ENCODE measurements at places on chromosomes 1 and 21.
A peak's percentile ranks its signal among the peaks of the same experiment; 100 is the strongest.

DNA sequence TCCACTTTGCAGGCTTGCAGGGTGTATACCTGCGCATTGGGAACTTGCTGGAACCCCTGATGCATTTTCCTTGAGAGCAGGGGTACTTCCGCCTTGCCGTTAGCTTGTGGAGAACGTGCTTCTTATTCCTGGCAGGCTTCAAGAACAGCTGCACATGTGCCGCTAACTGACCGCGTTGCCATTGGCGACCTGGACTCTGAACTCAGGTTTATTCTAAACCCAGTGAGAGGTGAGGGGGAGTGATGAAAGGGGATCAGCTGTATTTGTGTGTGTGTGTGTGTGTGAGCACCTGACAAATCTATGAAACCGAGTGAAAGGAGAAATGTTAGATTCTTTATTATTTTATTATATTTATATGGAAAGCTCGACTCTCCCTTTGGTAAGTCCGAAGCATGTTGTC, 128.6 kb downstream of the HUNK start:
- no peak for DNase-seq

DNA sequence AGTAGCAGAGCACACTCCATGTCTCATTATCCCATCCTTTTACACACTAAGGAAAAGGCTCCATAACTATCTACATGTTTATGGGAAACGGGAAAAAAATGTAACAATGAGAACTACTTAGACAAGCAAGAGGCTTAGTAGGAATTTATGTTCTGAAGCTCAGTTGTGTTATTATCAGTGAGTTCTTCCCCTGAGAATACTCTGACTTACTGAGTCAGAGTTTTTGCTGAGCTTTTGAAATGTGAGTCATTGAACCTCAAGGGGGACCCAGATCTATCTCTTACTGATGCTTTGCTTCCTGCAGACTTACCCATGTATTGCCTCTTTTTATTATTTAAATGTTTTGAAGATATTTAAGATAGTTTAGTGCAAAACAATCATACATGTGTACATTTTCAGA, 20.1 kb downstream of the CFHR5 start:
- no peak for DNase-seq

DNA sequence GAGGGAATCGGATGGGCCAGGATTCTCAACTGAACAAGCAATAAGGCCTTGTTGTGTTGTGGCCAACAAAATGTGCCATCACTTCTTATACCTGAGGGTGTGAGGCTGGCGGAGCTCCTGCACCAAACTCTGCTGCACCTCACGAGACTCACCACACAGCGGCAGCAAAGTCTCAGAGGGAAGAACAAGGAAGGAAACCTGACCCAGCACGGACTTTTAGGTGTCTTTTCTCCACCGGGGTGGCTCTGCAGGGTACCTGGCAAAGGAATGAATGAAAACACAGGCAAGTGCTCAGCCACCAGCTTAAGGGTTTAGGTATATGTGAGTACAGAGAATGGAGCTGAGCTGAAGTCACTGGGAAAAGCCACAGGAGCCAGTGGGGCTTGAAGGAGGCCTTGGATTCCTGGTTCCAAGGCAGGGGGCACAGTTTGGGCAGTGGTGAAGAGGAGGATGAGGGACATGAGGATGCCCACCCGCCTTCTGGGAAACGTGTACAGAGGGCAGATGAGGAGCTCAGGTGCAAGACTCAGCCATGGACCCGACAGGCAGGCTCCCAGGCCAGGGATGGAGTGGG, 31.1 kb upstream of the HSD3B1 start:
- peak; percentile 7 for DNase-seq

- no peak for DNase-seq
Measured at GRCh38 chr1:178417858-178418257, 78.9 kb downstream of the CLEC20A start.

GRCh38 chr1:107762751-107763390, 202.1 kb downstream of the VAV3 start:
- no peak for DNase-seq

- no peak for DNase-seq
Measured at GRCh38 chr1:210841926-210842625, 291.9 kb downstream of the KCNH1 start.

DNA sequence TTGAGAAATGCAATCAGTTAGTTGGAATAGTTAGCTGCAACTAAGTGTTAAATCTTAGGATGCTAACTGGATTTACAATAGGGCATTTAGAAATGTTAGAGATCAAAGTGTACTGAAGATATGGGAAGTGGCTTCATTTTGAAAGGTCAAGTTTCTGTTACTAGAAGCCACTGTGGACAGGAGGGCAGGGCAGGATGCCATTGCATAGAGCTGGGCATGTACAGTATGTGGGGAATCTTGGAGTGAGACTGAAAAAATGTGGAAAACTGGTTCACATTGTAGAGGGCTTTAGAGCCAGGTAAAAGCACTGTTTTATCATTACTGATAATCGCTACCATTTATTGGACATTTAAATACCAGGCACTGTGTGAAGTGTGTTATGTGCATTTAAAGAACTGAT, 31.0 kb downstream of the ARID1A start:
- no peak for DNase-seq

- DNase-seq = no peak
Measured at GRCh38 chr1:5331101-5331500, 661.1 kb downstream of the NPHP4 start.

GRCh38 chr1:155990005-155990739, 11.8 kb upstream of the ARHGEF2 start:
- DNase-seq = no peak

GRCh38 chr1:224264321-224264720, 65.7 kb downstream of the NVL start:
- no peak for DNase-seq

- DNase-seq = no peak
Measured at GRCh38 chr1:83077411-83077810, 921.5 kb downstream of the TTLL7 start.

DNA sequence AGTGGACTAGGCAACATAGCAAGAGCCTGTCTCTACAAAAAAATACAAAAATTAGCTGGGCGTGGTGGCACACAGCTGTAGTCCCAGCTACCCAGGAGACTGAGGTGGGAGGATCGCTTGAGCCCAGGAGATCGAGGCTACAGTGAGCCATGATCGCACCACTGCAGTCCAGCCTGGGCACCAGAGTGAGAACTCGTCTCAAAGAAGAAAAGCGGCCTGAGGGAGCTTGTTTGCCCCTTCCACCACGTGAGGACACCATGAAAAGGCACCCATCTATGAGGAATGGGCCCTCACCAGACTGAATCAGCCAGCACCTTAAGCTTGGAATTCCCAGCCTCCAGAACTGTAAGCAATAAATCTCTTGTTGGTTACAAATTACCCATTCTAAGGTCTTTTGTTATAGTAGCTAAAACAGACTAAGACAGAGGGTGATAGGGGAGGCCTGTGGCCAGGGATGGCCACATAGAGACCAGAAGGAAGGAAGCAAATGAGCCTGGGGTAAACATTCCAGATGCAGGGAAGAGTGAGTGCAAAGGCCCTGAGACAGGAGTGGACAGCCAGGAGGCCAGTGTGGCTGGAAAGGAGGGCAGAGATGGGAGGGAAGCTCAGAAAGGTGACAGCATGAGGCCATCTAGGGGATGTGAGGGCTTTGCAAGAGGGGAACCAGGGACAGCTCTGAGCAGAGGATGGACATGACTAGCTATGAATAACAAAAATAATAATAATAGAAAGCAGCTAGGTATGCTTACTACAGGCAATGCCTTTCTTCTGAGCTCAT, 120.1 kb downstream of the MATN1 start:
- no peak for DNase-seq

GRCh38 chr1:53899206-53899628, 5.2 kb downstream of the DIO1 start:
- DNase-seq = no peak

DNA sequence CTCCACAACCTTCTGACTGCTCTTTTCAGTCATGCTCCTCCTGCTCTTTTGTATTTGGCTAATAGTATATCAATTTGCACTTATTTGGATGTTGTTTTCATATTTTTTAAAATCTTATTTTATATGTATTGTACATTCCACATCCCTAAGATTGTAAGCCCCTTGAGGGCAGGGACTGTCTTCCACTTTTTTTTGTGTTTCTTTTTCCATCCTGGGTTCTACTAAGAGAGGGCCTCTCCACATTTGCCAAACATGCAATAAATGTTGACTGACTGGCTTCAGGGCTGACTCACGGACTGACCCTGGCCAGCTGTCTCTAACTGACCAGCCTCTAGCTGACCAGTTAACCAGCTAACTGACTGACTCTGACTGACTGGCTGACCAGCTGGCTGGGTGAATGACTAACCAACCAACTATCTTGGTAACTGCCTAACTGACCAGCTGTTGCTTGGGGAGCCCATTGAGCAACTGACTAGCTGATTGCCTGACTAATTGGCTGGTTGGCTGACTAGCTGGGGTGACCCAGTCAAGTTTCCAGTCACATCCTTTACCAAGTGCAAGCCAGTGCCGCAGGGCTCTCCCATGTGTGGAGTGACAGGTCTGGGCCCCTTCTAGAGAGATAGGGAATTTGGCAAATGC, 16.1 kb downstream of the CSF1 start:
- DNase-seq = no peak

GRCh38 chr1:150003801-150004200, 6.7 kb downstream of the OTUD7B start:
- no peak for DNase-seq

GRCh38 chr1:113095790-113096455, 22.9 kb downstream of the LRIG2 start:
- DNase-seq = no peak

DNA sequence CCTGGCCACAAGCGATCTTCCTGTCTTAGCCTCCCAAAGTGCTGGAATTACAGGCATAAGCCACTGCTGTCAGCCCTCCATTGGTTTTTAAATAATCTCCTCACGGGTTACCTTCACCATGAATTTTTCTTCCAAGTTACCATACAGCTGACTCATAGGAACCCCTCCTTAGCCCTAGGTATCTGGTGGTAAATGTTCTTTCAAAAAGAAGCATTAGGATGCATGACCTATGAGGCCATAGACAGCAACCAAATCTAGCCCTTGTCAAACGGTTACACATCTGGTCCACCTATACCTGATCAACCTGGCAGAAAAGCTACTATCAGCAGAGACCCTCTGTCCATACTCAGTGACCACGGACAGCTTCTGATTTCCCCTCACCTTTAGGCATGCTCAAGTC, 12.7 kb upstream of the DEGS1 start:
- DNase-seq = no peak

- no peak for DNase-seq
Measured at GRCh38 chr1:210412240-210412639, 83.5 kb downstream of the HHAT start.

- DNase-seq = no peak
Measured at GRCh38 chr1:247392088-247392487, 23.9 kb upstream of the NLRP3 start.

DNA sequence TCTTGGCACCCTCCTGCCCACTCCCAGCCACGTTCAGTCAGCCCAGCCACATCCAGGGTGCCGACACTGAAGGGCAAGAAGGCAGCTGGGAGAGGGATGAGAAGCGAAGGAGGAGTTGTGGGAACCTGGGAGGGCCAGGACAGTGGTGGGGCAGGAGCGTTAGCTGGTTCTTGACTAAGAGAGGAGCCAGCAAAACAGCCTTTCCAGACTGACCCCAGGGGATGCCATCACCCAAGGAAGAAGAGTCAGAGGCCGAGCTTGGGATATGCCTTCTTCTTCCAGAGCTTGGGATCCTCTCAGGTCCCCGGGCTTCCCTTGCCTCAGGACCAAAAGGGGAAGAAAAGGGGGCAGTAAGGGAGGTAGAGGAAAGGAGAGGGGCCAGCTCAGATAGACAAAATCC, 7.2 kb downstream of the INKA2 start:
- no peak for DNase-seq

DNA sequence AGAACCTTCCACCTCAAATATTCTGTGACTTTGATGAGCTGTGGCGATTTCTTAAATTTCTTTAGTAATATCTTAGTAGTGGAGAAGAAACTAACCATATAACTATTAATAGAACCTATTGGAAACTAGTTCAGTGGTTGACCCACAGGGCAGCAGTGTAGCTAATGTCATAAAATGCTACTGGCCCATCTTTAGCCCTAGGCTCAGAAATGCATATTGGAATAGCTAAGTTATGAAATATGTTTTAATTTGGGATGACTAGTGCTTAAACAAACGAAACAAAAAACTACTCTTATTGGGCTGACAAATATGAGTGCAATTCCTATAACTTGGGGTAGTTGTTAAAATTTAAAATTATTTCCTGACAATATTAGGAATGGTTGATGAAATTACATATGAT, 20.2 kb downstream of the MACO1 start:
- no peak for DNase-seq

DNA sequence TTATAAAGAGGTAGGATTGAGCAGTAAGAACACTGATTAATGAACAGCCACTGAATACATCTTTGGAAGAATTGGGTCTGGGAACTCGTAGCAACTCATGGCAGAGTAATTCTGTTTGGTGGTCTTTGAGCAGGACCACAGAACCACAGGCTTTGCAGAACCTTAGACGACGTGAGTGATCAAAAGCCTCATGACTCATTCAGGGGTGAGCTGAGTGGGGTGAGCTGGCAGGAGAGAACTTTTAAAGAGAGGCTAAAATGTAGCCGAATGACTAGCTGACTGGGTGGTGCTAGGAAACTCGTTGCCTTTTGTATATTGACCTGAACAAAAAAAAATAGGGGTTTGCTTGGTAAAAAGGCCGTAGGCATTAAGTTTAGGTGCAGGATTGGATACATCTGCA, 313.8 kb downstream of the TGFB2 start:
- DNase-seq = no peak

GRCh38 chr1:226615876-226616275, 67.3 kb downstream of the STUM start:
- no peak for DNase-seq

- no peak for DNase-seq
Measured at GRCh38 chr1:171751221-171751620, 9.4 kb upstream of the VAMP4 start.

GRCh38 chr1:244751271-244751895, 84.1 kb upstream of the COX20 start:
- DNase-seq = no peak

DNA sequence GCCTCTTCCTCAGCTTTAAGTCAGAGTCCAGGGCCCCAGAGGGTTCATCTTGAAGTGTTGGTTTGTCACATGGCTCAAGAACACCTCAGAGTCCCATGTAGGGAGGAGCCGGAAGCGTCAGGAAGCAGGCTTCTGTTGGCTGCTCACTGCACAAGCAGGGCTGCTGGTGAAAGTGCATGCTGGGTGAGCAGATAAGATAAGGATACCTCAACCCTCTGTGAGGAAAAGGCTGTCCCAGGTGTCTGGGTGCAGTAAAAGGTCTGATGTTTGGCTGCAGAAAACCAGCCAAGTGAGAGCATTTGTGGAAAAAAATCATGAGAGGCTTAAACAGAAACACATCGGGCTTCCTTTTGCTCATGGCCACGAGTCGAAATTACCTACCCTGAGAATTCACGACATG, 6.2 kb upstream of the TEX35 start:
- DNase-seq = no peak

DNA sequence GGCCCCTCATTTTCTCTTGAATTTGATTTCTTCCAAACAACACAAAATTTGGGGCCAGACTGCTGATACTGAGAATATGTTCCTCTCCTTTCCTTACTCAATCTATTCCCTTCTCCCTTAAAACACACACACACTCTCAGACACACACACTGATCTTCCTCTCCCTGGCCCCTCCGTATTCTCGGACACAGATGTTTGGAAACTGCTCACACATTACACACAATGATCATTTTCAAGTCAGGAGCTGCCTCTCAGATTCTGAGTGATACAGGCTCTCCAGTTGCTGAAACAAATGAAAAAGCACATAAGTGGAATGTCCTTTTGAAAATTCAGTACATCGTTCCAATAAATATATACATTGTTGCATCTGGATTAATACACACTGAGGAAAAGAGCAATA, 161.3 kb downstream of the CLEC20A start:
- no peak for DNase-seq

GRCh38 chr1:173474097-173474779, 2.9 kb upstream of the PRDX6 start:
- DNase-seq = no peak

All from stimulated activated CD4-positive, alpha-beta T cell treated with anti-CD3 and anti-CD28 coated beads, Interleukin-4, amount 100 ng/mL, for 48 hours (primary cell).